Activated gamma-delta T cell (primary cell): ENCODE measurements at places on chromosomes 1 and 21.

- DNase-seq: no peak
These were observed 10.4 kb downstream of the KRTAP10-1 start for GRCh38 chr21:44529503-44530125.

DNA sequence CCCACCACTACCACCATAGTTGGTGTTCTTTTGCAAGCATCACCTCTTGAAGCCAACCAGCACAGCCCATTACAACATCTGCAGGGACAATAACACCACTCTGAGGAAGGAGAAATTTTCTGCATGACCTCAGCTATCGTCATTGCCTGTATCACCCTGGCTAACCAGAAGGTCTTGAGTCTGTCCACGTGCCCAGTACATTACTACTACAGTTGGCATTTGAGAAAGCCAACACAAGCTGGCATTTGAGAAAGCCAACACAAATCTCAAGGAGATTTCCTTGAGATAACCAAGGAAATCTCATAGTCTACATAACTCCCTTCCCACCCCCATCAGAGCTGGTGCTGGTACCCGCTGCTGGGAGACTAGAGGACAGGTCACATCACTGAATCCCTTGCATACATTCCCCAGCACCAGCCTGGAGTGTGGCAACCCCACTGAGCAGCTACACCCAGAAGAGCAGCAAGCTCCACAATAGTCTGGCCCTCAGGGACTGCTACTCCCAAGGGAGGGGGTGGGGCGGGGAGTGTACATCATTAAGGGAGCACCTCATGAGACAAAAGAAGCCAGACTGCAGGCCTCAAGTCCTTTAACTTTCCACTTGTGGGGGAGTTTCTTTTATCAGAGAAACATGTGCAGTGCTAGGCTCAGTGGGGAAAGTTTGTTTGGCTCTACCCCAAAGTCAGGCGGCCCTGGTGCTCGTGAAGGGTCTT, 46.0 kb upstream of the GUCA2A start:
- no peak for DNase-seq

DNA sequence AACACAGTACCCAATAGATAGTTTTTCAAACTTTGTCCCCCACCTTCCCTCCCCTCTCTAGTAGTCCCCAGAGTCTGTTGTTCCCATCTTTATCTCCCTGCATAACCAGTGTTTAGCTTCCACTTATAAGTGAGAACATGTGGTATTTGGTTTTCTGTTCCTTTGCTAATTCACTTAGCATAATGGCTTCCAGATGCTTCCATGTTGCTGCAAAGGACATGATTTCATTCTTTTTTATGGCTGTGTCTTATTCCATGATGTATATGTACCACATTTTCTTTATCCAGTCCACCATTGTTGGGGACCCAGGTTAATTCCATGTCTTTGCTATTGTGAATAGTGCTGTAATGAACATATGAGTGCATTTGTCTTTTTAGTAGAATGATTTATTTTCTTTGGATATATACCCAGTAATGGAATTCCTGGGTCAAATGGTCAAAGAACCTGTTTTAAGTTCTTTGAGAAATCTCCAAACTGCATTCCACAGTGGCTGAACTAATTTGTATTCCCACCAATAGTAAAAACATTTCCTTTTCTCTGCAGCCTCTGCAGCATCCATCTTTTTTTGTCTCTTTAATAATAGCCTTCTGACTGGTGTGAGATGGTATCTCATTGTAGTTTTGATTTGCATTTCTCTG, 126.0 kb downstream of the AK5 start:
- no peak for DNase-seq

- no peak for DNase-seq
These were observed 43.4 kb downstream of the AHDC1 start for GRCh38 chr1:27560268-27561123.

DNA sequence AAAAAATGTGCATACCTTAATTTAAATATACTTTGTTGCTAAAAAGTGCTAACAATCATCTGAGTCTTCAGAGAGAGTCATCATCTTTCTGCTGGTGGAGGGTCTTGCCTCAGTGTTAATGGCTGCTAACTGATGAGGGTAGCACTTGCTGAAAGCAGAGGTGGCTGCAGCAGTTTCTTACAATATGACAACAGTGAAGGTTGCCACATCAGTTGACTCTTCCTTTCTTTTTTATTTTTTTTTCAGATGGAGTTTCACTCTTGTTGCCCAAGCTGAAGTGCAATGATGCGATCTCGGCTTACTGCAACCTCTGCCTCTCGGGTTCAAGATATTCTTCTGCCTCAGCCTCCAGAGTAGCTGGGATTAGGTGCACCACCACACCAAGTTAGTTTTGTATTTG, 2.6 kb upstream of the CFAP45 start:
- DNase-seq: no peak

- DNase-seq: no peak
These were observed 152.7 kb downstream of the RHOU start for GRCh38 chr1:228887960-228888359.
